Activated CD4-positive, alpha-beta T cell treated with anti-CD3 and anti-CD28 coated beads for 1 hour (primary cell): ENCODE measurements at places on chromosomes 2 and 18.

- no peak for DNase-seq
Observed at GRCh38 chr18:10453806-10454680, at the start of gene APCDD1. TSS of gene APCDD1 (plus strand) at chr18:10454635. CDS start at chr18:10454982, 347 bp downstream.

DNA sequence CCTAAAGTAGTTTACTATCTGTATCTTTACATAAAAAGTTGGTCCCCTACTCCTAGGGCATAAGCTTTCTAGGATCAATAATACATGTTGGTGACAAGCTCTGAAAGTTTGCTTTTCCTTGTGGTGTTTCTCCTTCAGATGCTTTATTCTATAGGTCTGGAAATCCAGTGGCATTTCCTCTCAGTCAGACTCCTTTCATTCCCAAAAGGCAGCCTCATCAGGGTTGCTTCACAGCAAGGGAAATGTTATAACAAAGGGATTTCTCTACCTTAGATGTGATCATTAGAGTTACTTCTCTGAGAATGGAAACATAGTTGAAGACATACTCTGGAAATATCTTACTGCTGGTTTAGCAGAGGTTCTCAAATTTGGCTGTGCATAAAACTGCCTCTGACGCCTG, 1072.4 kb upstream of the ZEB2 start:
- no peak for DNase-seq

DNA sequence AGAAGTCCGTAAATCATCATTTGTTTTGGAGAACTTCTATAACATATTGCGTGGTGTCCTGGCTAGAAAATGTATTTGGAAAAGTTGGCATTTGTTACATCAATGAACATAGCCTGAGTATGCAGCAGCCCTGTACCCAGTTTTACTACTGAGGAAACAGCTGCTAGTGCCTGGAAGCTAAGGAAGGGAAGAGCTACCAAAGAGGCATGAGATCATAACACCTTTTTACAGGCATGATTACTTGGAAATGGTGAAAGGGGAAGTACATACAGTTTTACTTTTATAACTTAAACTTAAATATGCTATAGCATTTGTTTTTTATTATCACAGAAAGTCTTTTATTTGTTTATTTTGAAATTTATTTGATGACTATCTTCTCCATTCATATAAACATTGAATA, 128.4 kb upstream of the MC4R start:
- DNase-seq = no peak

DNA sequence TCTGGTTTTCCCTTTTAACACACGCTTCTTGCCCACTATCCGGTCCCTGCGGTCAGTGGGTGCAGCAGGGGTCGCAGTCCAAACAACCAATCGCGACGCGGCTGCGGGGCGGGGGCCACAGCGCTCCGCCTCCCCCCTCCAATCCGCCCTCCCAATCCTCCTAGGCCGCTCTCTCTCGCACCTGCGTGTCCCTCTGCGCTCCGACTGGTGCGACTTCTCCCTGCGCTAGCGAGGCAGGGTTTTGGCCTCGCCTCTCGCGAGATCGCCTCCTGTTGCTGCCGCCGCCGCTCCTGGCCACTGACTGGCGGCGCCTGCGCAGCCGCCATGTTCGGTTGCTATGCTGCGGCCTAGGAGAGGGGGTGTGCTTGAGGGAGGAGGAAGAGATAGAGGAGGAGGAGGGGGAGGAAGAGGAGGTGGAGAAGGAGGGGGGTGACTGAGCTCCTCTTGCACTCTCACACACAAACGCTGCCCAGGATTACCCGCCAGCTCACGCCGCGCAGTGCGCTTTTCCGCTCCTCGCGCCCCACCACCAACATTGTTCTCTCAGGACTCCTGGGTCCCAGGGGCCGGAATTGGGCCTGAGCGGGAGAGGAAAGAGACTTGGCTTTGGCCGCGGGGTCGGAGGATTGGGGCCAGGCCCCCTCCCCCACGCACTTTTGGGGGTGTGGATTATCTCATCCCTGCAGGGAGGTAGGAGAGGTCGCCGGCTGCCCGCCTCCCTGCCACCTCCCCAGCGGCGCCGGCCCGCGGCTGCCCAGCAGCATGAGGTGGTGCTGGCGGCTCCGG, at the start of gene PTPN4:
TSS of gene PTPN4 (plus strand) at position 472 of the 786 bp plus-strand sequence. CDS start 49,932 bp downstream, outside the sequence.
- peak; percentile 94 for DNase-seq

DNA sequence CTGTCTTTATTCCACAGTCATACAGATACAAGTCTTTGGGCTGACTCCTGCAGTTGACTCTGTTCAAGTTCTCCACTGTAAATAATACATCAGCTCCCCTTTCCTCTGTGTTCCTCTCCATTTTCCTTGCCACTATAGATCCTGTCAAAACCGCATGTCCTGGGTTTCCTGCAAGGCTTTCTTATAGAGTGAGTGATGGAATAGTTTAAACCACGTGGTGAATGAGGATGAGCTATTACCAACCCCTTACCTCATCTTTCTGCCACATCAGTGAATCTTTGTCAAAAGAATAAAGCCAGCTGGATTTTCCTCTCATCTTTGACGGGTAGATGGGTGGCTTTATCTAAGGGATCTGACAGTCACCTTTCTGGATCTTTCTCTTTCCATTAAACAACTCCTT, 3.9 kb upstream of the GALNT14 start:
- DNase-seq = no peak

DNA sequence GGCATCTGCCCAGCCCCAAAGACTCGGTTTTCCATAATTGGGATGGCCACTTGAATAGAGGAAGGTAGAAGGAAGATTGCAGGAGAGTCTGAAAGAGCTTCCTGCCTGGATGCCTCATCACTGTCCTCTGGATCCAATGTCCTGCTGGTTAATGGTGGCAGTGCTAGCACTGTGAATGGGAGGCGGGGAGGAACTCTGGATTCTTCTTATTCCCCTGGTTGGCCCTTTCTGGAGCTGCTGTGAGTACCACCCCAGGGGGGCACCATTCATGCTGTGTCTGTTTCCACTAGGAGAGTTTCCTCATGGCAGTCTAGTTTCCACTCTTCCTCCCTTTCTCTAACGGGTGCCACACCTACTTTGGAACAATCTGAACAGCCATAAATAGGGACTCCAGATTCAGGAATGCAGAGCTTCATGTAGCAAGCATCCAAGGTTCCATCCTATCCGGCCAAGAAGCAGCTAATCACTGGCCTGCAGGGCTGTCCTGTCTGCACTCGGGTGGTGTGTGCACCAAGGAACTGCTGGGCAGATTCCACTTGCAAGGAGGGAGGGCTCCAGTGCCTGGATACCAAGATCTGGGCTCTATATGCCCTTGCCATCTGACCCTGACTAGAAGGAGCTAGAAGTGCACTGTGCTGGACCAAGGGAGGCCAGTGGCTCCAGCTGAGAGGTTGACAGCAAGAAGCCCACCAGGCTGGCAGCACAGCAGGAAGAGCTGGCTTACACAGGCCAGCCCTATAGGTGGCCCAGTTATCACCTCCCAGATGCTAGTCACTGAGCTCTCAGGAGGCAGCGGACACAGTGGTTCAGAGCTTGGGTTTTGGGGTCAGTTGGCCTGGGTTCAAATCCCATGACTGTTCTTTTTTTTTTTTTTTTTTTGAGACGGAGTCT, 4.6 kb upstream of the ATOH8 start:
- no peak for DNase-seq

DNA sequence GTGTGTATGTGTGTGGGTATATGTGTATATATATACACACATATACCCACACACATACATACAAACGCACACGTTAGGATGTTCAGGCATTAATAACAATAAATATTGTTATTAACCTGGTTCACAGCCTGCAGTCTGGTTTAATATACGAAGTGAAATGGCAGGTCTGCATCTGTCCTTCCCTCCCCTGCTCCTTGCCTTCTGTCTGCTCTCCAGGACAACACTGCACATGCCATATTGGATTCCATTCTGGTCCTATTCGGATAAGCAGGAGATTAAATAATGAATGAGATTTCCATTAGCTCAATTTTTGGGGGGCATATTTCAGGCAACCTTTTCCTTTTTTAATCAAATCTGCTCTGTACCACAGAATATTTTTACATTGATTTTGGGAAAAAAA, 158.0 kb downstream of the CELF4 start:
- DNase-seq = no peak

GRCh38 chr2:187403568-187404260, 44.3 kb downstream of the CALCRL start:
- DNase-seq = no peak
